ENCODE measurements at places on chromosomes 4 and X.

DNA sequence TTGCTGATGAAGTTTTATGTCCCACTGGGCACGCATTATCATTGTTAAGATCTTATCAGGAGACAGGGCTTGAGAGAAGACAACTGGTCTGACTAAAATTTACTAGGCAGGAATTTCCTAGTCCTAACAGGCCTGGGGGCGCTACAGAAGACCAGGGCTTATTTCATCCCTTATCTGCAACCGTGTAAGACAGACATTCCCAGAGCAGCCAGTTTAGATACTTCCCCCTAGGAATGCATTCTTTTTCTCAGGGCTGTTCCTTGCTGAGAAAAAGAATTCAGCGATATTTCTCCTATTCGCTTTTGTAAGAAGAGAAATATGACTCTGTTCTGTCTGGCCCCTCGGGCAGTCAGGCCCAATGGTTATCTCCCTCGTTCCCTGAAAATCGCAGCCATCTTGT, 93.8 kb downstream of the TLL1 start:
- no peak for DNase-seq

DNA sequence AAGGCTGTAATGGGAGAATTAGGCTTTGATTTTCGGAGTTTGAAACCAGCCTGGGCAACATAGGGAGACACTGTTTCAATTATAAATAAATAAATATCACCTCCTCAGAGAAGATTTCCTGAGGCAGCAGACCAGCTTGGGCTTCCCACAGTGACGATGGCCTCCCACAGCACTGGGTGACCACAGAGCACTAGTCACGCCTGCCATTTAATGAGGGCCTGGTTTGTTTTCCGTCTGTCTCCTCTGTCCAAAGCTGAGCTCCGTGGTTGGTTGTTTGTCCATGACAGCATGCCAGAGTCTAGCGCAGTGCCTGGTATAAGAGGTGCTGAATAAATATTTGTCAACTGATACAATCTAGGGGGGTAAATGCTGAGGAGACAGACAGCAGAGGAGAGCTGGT, 10.4 kb upstream of the PDGFRA start:
- DNase-seq = no peak

DNA sequence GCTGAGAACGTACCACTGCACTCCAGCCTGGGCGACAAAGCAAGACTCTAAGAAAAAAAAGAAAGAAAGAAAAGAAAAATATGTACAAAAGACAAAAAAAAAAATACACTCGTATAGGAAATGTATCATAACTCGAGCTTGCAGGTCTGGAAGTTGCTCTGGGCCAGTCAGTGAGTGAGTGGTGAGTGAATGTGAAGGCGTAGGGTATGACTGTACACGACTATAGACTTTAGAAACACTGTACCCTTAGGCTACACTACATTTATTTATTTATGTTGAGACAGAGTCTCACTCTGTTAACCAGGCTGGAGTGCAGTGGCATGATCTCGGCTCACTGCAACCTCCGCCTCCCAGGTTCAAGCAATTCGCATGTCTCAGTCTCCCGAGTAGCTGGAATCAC, 29.4 kb downstream of the EVC2 start:
- no peak for DNase-seq

DNA sequence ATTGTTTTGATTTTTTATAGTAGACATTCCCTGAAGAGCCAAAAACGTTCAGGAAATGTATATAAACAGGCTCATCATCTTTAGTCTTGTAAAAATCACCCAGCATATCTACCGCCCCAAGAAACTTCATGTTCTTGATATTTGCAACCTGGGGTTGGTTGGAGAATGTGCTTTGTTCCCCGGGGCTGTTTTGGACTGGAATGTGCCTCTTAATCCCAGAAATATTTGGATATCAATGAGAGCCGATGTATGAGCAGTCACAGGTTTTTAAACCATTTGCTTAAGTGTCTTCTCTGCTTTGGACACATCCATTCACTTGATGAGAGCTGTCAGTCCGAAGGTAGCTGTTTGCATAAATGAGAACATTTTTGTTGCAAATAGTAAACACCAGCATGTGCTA, 449.7 kb downstream of the PCDH7 start:
- DNase-seq = no peak

GRCh38 chr4:17958181-17958580, 63.4 kb downstream of the LCORL start:
- no peak for DNase-seq

- no peak for DNase-seq
Observed at GRCh38 chrX:70422851-70423341, at the start of gene GDPD2. Gene GDPD2, plus strand, starts transcription at chrX:70423314. Its CDS starts 1,671 bp downstream, at chrX:70424985.

GRCh38 chr4:178309890-178310289, 867.7 kb upstream of the AGA start:
- DNase-seq = no peak

DNA sequence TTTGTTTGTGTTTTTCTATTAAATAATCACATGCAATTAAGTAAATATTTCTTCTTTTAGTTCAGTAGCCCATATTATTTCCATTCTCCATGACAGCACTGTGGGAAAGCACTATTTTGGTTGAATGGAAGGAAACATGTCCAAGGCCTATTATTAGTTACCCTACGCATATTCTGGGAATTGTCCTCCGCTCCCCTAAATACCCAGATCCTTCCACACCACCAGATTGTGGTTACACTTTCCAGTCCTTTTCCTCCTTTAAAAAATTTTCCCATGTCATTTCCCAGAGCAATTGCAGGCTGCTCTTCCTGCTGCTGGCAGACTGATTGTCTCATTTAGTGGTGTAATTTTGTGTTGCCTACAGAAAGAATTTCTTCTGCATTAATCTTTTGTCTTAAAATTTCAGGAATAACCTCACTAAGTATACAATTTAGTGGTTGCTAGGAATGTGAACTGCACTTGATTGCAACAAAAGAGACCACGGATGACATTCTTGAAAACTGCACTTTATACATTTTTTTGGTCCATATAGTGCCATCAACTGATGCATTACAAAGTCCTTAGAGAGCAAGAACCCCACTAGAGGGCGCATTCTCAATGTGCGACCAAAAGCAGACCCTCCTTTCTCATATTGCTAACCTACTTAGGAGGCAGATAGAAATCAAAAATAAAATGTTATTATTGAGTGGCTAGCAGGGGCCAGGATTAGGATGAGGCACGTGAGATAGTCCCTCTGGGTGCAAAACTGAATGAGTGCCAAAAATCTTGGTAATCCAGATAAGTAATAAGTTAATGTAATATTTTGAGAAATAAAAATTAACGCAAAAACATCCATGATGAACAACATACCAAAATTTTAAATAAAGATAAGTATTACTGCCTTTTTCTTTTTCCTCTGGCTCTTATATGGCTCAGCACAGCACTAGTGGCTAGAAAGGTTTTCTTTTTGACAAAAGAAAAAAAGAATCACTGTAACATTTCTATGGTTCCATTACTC, 98.8 kb upstream of the IQCM start:
- no peak for DNase-seq

DNA sequence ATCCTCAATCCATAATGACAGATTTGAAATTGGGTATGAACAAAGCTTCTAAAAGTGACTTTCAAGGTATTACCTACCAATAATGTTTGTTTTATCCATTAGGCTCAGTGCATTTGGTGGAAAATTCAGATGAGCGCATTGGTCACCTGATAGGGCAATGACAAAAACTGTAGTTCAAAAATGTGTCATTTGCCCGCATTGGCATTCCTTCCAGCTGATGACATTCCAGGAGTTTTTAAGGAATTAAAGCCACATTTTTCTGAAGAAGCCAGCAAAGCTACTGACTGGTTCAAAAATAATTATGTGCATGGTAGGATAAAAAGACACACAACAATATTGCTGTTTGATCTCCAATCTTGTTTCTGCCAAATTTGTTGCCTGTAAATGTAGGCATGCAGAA, 473.4 kb upstream of the CPEB2 start:
- DNase-seq = no peak

- no peak for DNase-seq
Observed at GRCh38 chr4:2241003-2241402, 918 bp downstream of the HAUS3 start.

- DNase-seq = no peak
Observed at GRCh38 chrX:74274516-74274915, 29.5 kb upstream of the ZCCHC13 start.

DNA sequence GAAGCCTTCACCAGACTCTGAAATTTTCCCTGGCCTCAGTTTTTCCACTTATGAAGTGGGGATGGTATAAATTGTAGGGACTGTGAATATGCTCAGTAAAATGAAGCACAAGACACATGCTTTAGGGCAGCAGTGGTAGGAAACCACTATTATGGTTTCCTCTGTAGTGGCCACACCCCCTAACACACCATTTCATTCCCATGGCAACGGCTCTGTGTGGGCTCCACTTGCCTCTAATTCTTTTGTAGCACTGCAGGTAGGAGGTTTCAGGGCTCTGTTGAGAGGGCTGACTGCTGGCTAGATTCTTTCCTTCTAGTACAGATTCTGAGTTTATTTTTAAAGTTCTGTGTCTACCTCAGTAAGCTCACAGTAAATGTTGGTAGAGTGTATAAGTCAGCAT, 3.5 kb upstream of the VMA21 start:
- DNase-seq = peak; percentile 26
